CD8-positive, alpha-beta memory T cell (primary cell): ENCODE measurements at places on chromosomes 7 and 10. TPM values are rescaled to one million over a fixed set of nuclear protein-coding genes. Genes with fewer than 3 reads are reported as not detected.

Gene ZNF777
- polyA plus RNA-seq, result 3.7 TPM

Gene PDCD11
- polyA plus RNA-seq, result 16.4 TPM

Gene GJD4
- polyA plus RNA-seq, result not detected

- DNase-seq, result no peak
These were observed 14.8 kb downstream of the AKR1D1 start for GRCh38 chr7:138091032-138091431.

GRCh38 chr7:29265208-29265923 is 70.8 kb downstream of the CHN2 start:
- DNase-seq, result no peak
